ENCODE measurements at places on chromosomes 2 and 18.

GRCh38 chr2:194116861-194117260 is 1540.2 kb upstream of the SLC39A10 start:
- no peak for DNase-seq

DNA sequence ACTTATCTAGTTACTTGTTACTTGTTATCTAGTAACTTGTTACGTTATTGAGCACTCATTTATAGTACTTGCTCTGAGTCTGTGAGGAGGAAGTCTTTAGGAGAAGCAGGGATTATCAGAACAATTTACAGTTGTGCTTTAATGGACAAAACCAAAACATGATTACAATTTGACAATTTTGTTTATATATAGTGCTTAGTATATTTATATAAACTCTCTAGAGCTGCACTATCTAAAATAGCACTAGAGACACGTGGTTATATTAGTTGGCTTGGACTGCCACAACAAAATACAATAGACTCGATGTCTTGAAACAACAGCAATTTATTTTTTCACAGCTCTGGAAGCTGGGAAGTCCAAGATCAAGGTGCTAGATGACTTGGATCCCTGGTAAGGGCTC is 78.4 kb downstream of the BMPR2 start:
- DNase-seq = no peak

GRCh38 chr2:77190721-77191346 is 331.3 kb downstream of the LRRTM4 start:
- DNase-seq = no peak

- no peak for DNase-seq
Observed at GRCh38 chr2:239192975-239193374, 207.8 kb downstream of the HDAC4 start.

- DNase-seq = no peak
Observed at GRCh38 chr2:204250692-204251091, 294.6 kb upstream of the PARD3B start.

GRCh38 chr18:5619376-5619775 is 75.6 kb upstream of the EPB41L3 start:
- DNase-seq = no peak

DNA sequence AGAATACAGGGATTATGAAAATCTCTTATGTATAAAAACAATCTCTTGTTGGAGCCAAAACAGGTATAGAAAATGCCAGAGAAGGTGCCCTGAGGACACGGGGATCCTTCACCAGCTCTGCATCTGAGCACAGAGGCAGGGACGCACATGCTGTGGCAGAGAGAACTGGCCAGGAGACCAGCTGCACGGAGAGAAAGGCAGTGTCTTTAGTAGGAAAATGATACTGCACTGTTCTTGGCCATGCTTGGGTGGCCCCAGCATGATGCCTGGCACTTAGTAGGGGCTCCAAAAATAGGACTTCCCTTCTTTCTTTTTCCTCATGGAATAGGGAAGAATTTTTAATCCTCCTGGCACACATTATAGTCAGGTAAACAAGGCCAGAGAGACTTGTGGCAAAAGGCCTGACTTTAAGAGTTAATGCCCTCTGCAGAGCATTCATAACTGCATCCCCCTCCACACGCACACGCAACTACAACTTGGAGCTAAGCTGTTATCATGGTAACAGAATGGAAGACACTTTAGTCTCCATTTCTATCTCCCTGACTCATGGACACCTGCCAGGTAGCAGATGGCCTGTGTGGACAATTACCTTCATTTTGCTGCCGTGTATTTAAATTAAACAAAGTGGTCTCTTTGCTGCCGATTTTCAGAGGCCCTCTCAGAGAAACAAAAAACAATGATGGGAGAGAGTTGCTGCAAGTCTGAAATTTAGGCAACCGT is 59.7 kb upstream of the DNMT3A start:
- DNase-seq = no peak

DNA sequence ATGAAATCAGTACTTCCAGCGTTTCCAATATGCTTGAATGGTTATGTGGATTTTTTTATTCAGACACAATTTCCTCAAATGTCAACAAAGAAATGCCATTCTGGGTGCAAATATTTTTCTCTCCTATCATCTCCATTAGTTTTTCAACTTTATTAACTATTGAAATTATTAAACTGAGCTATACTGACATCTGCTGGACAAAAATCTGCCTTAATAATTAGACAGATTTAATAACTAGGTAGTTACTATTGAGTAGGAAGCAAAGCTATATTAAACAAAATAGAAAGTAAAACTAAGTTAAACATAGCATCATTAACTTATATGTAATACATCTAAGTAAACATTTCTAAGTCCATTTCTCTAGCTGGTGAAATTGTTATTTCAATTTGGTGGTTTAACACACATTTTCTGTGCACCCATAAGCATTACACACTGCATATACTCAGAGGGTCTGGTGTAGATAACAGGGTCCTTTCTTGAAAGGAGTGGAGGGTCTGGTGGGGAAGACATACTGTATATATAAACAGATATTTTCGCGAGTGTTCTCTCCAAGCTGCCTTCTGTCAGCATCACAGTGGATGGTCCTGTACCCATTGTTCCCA is 77.0 kb downstream of the LANCL1 start:
- peak; percentile 12 for DNase-seq

- DNase-seq = no peak
Observed at GRCh38 chr2:224573724-224574123, 11.4 kb downstream of the CUL3 start.

- no peak for DNase-seq
Observed at GRCh38 chr18:34911661-34912384, 129.4 kb upstream of the MAPRE2 start.
